Stimulated activated CD4-positive, alpha-beta T cell treated with anti-CD3 and anti-CD28 coated beads, Interleukin-12 subunit alpha, Interleukin-12 subunit beta, amount 100 ng/mL, for 48 hours (primary cell): ENCODE measurements at places on chromosomes 2 and 18.
A peak's percentile ranks its signal among the peaks of the same experiment; 100 is the strongest.

GRCh38 chr2:21837168-21837960, 713.6 kb downstream of the TDRD15 start:
- no peak for DNase-seq

DNA sequence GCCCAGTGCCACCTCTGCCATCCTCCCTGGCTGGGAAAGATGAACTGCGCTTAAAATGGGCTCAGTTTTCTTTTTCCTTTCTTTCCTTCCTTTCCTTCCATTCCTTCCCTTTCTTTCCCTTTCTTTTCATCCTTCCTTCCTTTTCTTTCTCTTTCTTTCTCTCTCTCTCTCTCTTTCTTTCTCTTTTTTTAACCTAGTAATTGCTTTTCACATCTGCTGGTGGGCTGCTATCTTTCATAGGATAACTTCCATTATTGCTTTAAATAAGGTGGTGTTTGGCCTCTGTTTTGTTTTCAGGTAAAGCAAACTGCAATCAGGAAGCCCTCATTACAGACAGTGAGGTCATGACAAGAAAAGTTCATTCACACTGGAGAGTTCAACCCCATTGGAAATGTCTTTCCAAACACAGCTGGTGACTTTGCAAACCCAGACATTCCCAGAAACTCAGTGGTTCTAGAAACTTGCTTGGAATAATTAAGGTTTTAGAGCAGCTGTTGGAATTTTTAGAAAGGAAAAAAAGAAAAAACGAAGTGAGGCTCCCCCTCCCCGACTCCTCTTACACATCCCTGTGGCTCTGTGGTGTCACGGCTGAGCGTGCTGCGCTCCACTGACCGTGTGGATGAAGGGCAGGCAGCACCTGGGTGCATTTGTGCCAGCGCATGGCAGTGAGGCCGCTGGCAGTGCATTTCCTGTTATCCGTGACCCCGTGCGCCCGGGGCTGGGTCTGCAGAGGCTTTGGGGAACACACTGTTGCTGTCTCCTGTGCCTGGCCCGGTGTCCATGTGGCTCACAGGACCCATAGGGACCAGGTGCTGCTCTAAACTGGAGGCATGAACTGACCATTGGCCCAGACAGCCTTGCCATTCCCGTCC, 76.9 kb downstream of the MBP start:
- DNase-seq, result no peak

- no peak for DNase-seq
Observed at GRCh38 chr2:63755965-63756364, 85.7 kb upstream of the UGP2 start.

DNA sequence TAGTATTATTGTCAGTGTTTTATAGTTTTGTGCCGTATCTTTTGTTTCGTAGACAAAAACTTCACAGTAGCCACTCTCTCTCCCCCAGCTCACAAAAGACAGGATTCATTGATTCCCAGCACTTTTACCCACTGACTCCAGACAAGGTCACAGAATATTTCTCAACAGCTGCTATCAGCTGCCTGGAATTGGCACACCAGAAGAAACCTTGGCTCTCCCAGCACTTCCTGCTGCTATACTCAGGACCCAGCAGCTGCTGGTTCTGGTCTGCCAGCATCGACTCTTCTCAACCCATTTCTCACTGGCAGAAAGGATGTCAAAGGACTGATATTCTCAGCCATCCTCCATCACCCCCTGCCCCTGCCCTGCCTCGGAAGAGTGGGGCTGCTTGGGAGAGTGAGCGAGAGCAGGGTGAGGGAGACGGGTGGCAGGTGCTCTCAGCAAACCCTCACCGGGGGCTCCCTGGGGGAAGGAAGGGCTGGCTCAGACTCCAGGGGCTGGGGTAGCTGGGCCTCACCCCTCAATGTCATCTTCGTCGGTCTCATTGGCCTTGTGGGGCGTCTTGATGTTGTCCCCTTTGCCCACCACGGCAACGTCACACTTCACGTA, 6.1 kb upstream of the OTOF start:
- DNase-seq, result no peak

GRCh38 chr18:67935638-67936037, 419.1 kb upstream of the DSEL start:
- no peak for DNase-seq

DNA sequence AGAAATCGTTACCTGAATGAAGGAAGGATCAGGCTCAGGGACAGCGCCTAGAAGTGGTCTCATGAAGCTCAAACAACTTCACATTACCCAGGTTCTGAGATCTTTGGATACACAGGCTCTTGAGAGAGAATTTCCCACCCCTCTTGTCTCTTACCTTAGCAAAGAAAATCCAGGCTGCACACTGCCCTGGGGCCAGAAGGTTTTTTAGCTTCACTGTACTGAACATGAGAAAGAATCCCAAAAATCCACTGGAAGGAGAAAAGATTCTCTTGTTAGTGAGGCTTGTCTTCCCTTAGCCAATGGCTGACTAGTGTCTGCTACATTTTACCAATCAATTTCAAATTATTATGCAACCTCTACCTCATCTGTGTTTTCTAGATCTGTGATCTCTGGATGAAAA, 101.0 kb upstream of the RIOK3 start:
- DNase-seq, result no peak

- DNase-seq, result no peak
Observed at GRCh38 chr2:38125842-38126241, 49.9 kb upstream of the CYP1B1 start.

GRCh38 chr2:228669690-228670089, 488.2 kb upstream of the SPHKAP start:
- no peak for DNase-seq

DNA sequence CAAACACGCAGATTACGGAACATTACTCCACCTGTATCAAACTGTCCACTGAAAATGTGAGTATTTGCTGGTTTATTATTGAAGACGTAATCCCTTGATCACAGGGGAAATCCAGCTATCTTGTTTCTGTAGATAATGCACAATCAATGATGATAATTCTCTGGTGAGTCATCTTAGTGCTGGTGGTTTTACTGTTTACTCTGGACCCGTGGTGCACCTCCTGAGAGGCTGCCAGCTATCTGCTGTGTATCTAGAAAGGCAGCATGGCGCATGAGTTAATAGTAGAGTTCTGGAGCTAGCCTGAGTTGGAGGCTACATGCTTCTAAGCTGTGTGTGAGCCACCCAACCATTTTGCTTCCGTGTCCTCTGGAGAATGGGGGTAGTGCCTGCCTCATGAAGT, 6.5 kb downstream of the NCAPH start:
- no peak for DNase-seq

DNA sequence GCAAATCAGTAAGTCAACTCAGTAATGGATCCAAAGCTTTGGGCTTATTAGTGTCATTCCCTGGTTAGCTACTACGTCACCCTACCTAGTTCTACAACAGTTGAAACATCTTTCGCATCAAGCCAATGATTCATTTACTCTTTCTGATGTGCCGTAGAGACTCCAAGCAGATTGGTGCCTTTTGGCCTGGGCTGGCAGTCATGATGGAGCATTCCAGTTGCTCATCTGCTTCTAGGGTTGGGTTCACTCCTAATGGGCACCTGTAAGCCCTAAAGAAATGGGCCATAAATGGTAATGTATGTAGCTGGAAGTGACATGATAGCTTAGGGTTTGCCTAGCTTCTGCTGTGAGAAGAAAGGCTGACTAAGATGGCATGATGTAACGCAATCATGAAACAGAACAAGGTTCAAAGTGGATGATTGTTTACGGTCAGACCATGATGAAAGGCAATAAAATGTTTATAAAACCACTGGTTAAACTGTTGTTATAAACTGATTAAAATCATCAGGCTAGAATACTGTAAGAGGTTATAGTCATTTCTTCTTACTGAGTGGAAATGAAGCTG, 20.4 kb upstream of the CCL20 start:
- DNase-seq, result no peak

DNA sequence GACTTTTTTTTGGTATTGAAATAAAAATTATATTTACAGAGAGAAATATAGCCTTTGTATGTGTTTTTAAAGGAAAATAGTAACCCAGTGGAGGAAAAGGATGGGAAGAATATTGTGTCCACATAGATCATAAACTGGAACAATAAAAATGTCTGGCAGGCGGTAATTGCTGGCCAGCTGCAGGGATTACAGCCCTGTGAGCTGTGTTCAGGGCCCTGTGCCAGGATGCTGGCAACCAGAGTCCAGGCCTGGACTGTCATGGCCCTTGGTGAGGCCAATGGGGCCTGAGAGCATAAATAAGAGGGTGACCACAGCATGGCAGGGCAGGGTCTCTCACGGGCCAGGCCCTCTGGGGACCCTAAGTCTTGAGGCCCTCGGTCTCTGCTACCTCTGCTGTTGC, 171.2 kb downstream of the ACOXL start:
- no peak for DNase-seq

GRCh38 chr2:10826026-10826425, 13.4 kb upstream of the PDIA6 start:
- DNase-seq, result no peak

- DNase-seq, result peak; percentile 3
Observed at GRCh38 chr2:17658251-17658843, 95.3 kb downstream of the SMC6 start.

GRCh38 chr18:10497206-10497749, 28.5 kb upstream of the NAPG start:
- DNase-seq, result no peak

DNA sequence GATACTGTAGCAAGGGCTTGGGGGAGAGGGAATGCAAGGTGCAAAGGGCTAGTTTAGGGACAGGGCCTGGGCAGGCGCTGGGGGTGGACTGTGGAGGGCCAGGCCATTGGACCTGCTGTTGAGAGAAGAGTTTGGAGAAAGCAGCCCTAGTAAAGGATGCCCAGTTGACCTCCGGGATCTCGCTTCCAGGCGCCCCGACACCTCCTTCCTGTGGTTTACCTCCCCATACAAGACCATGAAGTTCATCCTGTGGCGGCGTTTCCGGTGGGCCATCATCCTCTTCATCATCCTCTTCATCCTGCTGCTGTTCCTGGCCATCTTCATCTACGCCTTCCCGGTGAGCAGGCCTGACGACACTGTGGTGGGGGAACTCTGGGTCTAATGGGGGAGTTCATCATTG, 229.0 kb downstream of the DYSF start:
- DNase-seq, result no peak

DNA sequence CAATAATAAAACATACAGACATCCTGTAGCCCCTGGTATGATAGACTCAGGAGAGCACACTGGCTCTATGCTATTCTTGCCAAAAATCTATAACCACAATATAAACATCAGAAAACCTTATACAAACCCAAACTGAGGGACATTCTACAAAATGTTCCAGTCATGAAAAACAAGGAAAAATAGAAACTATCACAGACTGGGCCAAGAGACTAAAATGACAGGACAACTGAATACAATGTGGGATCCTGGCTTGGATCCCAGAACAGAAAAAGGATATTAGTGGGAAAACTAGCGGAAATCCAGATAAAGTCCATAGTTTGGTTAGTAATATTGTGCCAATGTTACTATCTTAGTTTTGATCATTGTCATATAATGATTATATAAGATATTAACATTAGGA, 29.6 kb upstream of the EPAS1 start:
- no peak for DNase-seq

GRCh38 chr18:48470484-48471180, 61.4 kb upstream of the ZBTB7C start:
- DNase-seq, result no peak

DNA sequence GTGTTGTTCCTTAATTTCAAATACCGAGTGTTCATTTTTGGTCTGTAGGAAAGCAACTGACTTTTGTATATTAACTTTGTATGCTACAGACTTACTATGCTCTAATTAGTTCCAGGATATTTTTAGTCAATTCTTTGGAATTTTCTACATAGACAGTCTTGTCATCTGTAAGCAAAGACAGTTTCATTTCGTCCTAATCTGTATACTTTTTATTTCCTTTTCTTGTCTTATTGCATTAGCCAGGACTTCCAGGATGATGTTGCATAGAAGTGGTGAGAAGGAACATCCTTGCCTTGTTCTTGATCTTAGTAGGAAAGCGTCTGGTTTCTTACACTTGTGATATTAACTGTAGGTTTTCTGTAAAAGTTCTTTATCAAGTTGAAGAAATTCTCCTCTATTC, 56.5 kb downstream of the EPC2 start:
- DNase-seq, result no peak

DNA sequence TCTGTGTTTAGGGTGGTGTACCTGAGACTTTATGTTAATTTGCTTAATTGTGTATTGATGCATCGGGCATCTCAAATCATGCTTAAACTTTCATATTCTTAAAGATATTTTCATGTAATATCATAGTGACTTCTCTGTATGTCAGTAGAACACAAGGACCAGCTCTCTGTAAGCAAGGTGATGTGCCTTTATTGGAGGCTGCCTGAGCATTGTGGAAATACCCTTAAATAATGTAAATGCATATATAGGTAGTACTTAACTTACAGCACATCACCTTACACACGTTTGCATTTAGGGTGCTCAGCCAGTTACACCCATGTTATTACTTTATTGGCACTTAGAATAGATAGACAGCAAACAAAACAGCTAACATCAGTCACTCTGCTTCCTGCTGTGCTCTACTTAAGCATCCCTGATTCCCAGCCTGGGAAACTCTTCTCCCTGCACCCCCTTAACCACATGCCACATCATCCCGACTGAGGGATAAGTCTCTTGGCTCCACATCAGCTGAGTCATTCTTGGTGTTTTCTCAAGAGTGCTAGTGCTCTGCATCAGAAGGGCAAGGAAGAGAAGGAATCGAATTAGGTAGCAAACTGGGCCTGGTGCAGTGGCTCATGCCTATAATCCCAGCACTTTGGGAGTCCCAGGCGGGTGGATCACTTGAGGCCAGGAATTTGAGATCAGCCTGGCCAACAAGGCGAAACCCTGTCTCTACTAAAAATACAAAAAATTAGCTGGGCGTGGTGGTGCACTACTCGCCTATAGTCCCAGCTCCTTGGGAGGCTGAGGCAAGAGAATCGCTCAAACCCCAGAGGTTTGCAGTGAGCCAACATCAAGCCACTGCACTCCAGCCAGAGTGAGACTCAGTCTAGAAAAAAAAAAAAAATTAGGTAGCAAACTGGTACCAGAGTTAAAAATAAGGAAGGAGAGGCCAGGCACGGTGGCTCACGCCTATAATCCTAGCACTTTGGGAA, 108.7 kb downstream of the MAP3K20 start:
- DNase-seq, result no peak

GRCh38 chr2:55232863-55233657, 572 bp downstream of the RPS27A start:
- no peak for DNase-seq

DNA sequence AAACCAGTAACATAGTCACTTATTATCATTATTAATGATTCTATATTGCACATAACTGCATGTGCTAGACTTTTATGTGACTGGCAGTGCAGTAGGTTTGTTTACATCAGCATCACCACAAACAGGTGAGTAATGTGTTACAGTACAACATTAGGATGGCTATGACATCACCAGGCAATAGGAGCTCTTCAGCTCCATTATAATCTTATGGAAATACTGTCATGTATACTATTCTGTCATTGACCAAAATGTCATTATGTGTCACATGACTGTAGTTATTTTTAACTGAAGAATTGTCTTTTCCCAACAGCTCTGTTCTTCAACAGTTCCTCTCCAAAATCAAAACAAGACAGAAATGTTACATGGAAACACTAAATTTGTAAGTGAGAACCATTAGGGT, 96.3 kb downstream of the C18orf54 start:
- no peak for DNase-seq

- no peak for DNase-seq
Observed at GRCh38 chr18:45788861-45789260, 36.6 kb upstream of the SIGLEC15 start.

- DNase-seq, result no peak
Observed at GRCh38 chr2:160581035-160581434, 87.4 kb upstream of the RBMS1 start.
